ENCODE measurements at places on chromosomes 6 and 20.

DNA sequence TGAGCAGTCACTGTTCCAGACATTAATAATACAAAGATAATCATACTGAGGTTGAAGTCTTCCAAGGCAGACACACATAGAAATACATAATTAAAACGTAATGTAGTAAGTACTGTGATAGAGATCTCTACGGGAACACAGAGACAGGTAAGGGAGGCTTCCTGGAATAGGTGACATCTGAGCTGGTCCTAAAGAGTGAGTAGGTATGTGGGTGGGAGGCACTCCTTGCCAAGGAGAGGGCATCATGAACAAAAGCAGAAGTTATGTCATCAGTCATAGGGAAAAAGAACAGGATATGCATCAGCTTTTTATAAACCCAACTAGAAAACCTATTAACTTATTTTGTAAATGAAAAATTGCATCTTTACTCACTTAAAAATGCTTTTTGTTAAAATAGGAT lies 110.0 kb downstream of the MAP7 start:
- no peak for DNase-seq

DNA sequence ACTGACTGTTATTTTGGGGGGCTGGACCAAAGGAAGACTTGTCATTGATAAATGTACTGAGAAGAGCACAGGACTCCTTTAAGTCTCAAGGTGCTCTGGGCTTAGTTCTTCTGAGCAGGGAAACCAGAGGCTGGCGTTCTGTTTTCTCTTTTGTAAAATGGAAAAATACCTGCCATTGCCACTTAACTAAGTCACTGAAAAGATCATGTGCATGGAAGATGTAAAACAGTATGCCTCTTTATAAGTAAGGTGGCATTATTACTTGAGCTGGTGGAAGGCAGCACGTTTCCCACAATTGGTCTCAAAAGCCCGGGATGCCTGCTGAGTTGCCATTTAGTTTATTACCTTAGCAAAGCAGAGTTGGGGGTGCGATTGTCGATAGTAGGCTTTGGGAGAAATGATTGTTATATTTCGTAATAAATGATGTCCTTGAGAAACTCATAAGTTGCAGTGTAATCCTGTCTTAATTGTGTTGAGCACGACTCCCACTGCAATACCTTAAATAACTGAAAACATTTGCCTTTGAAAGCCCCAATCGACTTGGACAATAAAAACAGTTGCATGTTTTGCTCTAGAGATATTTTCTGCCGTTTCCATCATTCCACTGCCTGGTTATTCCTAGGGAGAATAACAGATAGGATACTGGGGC lies 3.6 kb downstream of the JARID2 start:
- peak; percentile 44 for DNase-seq

GRCh38 chr20:57440678-57441509 lies 49.7 kb downstream of the RBM38 start:
- peak; percentile 71 for DNase-seq

- peak; percentile 79 for DNase-seq
Observed at GRCh38 chr6:169723200-169723909, 945 bp downstream of the PHF10 start.

DNA sequence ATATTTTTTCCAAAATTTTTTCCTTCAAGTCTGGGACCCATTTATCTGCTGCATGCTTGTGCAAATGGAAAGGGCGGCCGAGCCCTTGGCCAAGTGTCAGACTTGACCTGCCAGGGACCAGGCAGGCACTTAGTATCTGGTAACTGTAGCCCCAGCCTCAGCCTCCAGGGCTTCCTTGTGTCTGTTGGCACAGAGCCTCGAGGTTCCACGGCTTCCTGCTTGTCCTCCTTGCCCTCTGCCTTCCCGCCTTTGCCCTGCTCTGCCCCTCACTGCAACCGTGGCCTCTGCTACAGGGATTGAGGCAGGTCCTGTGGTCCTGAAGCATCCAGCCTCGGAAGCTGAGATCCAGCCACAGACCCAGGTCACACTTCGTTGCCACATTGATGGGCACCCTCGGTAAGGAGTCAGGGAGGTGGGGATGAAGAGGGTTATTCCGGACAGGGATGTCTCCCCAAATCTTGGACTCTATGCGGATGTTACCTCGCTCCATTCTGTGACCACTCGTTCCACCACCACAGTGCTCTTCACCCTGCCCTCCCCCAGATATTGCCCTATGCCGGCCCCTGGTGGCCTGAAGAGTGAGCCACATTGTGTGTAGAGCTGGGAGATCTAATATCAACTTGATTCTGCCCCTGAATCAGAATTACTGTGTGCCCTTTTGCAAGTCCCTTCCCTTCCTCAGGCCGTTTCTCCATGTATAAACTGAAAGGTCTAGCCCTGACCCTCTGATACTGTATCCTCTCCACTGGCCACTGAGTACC lies 41.5 kb upstream of the SRF start:
- DNase-seq: peak; percentile 82

DNA sequence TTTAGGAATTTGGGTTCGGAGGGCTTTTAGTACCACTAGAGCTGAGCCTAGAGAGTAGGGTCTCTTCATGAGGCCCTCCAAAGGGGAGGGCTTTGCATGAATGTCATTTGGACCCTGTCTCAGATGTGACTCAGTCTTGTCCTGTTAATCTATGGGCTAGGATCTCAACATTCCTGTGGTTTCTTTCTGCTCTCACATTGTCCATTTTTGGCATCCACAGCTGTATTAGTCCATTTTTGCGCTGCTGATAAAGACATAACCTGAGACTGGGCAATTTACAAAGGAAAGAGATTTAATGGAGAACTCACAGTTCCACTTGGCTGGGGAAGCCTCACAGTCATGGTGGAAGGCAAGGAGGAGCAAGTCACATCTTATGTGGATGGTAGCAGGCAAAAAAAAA lies 61.0 kb downstream of the CRYBG1 start:
- DNase-seq: peak; percentile 17

- DNase-seq: no peak
Observed at GRCh38 chr6:70131528-70131927, 171.4 kb downstream of the COL9A1 start.

DNA sequence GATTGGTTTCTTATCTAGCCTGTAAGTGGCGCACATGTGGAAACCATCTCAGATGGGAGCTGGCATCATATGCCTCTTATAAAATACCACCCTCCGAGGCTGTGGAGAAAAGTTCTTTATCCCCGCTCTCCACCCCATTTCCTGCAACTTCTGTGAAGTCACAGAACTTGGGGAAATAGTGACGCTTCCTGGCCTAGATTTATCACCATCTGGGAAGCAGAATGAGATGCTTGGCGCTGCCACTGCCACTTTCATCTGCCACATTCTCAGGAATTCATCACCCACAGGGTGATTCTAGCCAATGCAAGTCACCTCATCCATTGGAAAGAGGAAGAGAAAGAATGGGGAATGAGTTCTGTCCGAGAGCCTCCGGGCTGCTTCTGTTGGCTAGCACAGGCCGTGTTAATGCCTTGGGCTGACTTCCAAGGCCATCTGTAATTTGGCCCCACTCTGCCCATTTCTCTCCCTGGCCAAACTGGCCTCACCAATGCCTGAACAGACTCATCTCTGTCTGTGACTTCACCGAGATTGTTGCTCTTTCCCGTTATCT lies 148.8 kb upstream of the SOX4 start:
- DNase-seq: peak; percentile 11

- DNase-seq: no peak
Observed at GRCh38 chr20:59777814-59778575, 155.4 kb downstream of the SYCP2 start.

DNA sequence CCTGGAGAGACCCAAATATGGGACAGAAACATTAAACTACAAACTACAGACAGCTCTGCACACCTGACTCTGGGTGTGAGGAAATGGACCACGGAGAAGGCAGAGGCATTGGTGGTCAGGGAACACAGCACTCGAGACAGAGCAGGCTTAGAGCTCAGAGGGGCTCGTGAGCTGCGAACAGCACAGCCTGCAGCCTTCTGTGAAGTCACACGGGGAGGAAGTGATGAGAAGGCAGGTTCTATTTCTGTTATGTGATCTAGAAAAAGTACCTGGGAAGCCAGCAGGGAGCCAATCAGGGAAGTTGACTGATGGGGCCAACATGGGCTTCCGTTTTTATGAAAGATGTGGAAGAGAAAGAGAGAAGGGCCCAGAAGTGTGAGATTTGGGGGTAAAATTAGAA lies 88.9 kb upstream of the SNAP25 start:
- DNase-seq: no peak

DNA sequence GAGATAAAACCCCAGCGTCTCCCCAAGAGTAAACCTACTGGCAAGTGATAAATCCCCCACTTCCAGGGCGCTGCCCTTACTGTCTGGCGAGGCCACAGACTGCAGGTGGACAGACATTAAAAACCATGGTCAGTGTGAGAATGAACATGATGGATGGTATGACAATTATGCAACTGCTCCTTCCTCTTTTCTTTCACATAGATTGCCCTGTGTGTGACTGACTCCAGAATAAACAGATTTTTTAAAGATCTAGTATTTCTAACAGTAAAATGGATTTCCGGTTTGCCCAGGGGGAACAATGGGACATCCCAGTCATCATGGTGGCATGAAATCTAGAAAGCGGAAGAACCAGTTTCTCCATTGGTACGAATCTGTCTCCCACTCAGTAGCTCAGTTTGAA lies 153.7 kb downstream of the FOXC1 start:
- no peak for DNase-seq

DNA sequence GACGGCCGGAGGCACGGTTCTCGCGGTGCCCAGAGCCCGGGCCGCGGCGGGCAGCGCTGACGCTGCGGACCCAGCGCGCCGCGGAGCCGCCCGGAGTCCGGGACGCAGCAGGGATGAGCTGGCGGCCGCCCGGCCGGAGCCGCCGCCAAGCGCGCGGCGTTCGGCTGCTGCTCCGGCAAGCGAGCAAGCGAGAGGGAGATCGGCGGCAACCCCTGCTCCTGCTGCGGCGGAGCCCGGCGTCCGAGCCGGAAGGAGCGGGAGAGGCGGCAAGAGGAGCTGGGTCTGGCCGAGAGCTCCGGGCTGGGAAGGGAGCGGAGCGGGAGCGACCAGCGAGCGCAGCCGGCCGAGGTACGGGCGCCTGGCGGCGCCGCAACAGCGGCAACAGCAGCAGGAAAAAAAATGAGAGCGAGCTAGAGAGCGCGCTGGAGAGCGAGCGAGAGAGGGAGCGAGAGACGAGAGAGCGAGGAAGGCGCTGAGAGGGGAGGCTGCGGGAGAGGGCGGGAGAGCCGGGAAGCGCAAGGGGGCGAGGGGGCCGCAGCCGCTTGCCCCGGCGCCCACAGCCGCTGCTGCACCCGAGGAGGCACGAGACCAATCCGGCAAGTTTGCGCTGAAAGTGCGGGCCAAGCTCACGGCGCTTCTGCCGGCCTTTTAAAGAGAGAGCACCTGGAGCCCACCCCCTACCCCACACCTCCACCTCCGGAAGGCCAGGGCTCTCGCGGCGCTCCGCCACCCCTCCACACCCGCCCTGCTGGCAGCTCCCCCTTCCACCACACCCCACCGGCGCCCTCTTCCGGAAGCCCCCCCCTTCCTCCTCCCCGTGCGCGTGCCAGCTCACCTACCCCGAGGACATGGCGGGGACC lies 496 bp downstream of the GRM4 start:
- DNase-seq: peak; percentile 78

DNA sequence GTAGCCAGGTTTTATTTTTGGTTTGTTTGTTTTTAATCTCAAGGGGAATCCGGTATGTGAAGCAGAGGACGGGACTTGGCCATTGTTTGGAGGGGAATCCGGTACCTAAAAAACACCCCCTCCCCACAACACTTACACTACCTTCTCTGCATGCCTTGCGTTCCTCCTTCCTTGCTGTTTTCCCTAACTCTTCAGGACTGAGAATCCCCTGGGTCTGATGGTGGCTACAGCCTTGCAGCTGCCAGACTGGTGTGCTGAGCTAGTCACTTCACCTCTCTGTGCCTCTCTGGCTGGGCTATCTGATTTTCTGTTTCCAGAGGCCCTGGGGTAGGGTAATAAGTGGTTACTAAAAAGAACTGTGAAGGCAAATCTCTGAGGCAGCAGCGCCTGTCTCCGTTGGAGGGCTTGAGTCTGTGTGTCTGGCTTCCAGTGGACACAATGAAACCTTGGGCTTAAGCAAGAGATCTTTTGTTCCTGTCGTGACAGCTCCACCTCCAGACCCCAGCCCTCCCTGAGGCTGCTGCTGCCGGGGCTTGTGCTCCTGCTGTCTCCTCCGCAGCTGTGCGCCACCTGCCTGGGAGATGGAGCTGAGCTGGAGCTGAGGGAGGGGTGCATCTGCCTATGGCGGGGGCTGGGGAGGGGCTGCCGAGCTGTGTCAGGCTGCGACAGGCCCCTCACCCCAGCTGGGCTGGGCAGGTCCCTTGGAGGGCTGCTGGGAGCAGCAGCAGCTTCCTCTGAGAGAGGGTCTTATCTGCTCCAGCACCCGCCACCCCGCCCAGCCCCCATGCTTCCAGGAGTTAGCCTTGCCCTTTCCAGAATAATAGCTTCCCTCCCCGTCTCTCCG lies 65.8 kb upstream of the CCDC167 start:
- DNase-seq: peak; percentile 18

- DNase-seq: no peak
Observed at GRCh38 chr6:130611366-130611765, 215.8 kb upstream of the SMLR1 start.

DNA sequence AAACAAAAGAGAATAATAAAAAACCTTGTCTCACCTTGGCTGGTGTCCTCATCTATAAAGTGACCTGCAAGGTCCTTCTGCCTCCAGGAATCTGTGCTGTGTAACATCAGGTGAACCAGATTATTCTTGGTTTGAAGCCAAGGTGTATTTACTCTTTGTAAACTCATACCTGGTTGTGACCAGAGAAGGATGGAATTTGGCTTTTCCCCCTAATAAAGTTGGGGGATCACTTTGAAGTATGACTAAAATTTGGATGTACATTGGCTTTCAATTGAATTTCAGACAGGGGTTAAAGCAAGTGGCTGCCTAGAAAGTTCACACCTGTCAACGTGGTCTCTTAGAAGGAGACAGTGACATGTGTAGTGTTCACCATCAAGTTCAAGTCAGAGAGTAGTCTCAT lies 100.1 kb downstream of the SCP2D1 start:
- no peak for DNase-seq

DNA sequence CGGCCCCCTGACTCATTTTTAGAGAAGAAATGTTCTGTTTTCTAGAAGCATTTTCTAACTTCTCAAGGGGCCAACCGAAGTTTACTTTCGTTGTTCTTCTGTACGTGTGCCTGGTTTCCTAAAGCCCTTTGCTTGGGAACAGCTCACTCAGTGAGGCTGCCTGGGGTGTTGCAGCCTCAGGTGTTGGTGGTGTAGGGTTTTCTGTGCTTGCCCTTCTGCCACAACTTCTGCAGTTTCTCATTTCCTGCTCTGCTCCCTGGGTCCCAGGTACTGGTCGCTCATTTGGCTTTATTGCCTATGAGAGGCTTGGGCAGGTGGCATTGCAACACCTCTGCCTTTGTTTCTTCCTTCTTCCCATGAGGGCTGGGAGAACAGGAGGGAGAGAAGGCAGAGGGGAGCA lies 278.3 kb downstream of the SOX4 start:
- no peak for DNase-seq

DNA sequence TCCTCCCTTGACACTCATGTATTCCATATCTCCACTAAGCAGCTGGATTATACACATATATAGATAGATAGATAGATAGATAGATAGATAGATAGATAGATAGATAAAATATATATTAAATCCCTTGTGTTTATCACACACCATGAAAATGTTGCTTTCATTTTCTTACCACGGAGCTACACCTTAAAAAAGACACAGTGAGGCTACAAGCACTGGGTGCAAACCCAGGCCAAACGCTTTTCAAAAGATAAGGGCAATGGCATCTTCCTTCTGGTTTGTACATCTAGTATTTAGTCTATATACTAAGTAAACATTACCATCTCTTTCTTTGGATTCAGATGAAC lies 377.1 kb downstream of the ESR1 start:
- DNase-seq: no peak
